ENCODE measurements at places on chromosomes 1 and 21. TPM values are rescaled to one million over a fixed set of nuclear protein-coding genes. Genes with fewer than 3 reads are reported as not detected.

Gene CACNA1E
- 0.25 TPM for total RNA-seq

Gene ANKRD35
- total RNA-seq, result 0.12 TPM

Gene TMEM240
- 2.6 TPM for total RNA-seq

Gene KRTAP19-1
- not detected for total RNA-seq

DNA sequence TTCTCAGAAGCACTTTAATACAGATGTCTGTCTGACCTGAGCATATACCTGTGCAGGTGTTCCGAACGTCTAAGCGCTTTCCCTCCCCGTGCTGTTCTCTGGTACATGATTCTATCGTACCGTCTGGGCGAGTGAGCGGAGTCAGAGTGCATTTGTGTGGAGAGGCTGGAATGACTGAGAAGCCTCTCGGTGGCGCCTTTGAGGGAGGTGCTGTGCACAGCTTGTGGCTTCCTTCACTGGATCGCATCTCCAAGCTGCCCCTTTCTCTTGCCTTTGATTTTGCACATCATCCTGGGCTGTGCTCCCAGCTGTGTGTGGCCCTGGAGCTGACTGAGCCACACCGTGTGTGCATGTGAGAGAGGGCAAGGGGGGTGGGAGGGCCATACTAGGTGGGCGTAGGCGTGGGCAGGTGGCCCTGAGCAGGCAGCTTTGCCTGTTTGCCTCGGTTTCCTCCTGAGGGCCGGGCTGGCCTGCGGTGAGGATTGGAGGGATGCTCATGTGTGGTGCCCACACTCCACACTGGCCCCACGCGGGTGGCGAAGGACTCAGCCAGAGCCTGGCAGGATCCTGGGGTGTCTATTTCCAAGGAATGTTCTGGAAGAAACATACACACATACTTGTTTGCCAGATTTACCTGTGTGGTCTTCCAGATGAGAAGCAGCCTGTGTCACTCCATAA is 105.3 kb downstream of the ADARB1 start:
- DNase-seq, result no peak

DNA sequence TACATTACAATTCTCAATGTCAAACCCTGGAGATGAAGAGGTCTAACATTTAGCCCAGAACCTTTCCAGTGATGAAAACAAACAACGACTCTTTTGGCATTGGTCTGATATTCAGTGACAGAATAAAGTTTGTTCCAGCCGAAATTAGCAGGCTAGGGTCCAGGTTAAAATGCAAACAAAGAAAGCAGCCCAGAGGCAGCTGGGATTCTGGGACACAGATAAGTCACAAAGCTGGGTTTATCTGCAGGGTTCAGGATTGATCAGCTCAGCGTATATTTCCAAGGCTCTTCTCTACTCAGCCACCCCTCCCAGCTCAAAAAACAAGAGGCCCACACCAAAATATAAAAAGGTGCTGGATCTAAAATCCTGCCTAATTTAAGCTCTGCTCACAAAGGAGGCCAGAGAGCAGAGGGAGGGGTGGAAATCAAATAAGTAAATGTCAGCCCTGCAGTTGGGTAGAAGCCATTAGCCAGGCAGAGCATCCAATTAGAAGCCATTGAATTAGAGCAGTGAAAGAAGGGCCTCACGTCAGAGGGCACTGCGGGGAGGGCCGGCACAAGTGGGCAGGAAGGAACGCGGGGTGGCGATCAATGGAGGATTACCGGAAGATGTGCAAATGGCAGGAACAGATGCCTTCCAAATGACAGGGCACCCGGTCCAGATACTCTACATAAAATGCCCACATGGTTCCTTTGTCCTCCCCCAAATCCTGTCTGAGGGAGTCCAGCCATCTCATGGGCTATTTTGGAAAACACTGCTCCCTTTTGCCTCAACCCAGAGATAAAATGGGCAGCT is 3.2 kb upstream of the KLHDC8A start:
- no peak for DNase-seq

- no peak for DNase-seq
Observed at GRCh38 chr1:17097147-17097546, 22.1 kb downstream of the PADI2 start.

GRCh38 chr21:46097336-46098293 is at the start of gene COL6A2:
Gene COL6A2, plus strand, starts transcription at chr21:46098112.
- DNase-seq, result peak; percentile 40

DNA sequence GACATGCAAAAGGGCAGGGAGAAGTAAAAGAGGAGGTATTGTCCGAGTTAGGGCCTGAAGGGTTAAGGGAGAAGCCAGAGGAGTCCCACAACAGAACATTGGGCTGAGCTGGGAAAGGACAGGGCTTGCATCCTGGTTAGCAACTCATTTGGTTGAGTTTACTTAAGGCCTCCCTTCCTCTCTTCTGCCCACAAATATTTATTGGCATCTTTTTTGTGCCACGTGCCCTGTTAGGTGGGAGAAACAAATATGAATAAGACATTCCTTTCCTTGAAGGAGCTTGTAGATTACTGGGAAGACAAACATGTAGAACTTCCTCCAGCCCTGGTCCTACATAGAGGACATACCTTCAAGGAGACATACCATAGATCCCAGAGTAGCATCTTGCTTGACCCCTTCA is 53.0 kb upstream of the PRELP start:
- no peak for DNase-seq

- DNase-seq, result no peak
Observed at GRCh38 chr1:235734335-235734734, 84.8 kb upstream of the GNG4 start.

- no peak for DNase-seq
Observed at GRCh38 chr1:113467991-113468390, 77.7 kb downstream of the MAGI3 start.

DNA sequence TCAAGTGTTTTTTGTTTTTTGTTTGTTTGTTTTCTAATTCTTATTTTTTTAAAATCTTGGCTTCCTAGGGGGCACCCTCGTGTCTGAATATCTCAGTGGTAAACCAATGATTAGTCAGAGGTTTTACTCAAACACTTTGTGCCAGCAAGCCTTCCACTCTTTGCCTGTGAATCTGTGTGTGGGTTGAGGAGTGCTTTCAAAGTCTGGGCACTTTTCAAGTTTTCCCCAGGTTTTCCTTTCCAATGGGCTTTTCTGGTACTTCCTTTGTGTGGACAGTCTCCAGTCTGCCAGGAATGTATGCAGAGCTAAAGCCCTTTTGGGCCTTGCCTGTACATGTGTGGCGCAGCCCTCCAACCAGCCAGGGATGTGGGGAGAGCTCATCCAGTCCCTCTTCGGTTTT is 9.7 kb upstream of the PPIE start:
- DNase-seq, result no peak

GRCh38 chr1:17215545-17215890 is 10.6 kb downstream of the PADI1 start:
- DNase-seq, result no peak

DNA sequence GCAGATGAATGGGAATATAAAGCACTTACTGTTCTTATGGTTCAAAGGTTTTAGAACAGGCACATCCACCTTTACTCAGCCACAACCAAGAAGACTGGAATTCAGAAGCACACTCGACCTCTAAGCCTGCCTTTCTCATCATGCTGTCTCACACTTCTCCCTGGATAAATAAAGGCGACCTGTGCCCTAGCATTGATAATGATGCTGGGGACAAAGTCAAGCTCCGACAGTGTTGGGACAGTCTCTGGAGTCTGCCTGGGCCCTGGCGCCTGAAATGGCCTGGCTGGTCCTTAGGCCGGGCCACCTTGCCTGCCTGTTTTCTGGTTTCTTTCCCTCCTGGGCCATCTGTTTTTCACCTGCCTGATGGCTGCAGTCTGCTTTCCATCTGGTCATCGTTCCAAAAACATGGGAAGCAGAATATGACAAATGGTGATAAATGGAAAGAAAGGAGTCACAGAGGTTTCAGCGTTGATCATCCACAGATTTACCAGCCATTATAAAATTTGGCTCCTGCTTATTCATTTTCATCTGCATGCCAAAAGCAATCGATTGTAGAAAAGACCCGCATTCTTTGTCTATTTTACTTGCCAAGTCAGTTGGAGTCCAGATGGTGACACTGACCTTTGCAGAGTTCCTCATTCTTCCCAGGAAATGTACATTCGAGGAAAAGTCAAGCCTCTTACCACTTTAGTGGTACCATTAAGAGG is 91.2 kb upstream of the KCNJ15 start:
- DNase-seq, result no peak

GRCh38 chr1:108691128-108691941 is 775 bp upstream of the PRPF38B start:
- DNase-seq, result no peak

DNA sequence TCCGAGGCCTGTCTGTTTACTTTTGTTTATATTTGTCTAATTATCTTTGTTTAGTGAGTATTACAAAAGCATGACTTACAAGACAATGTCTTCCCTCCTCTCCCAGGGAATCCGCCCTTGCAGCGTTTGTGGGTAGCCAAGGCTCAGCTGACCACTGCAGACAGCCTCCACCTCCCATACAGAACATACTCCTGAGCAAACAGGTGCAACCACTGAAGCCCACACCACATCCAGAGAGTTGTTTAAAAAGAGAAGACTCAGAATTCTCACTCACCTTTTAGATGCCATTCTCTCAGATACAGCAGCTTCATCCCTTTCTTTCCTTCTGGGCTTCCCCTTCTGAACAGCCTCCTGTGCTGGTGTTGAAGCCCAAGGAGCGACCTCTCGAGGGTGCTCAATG is 103.5 kb upstream of the TMPRSS2 start:
- DNase-seq, result peak; percentile 12

- peak; percentile 68 for DNase-seq
Observed at GRCh38 chr1:34781844-34782391, 904 bp downstream of the GJB3 start.

- no peak for DNase-seq
Observed at GRCh38 chr1:15952317-15953258, 23.3 kb downstream of the ZBTB17 start.

GRCh38 chr21:38089763-38090046 is 167.1 kb upstream of the KCNJ15 start:
- no peak for DNase-seq

- DNase-seq, result no peak
Observed at GRCh38 chr1:19377812-19378718, 65.9 kb downstream of the SLC66A1 start.

GRCh38 chr1:8107897-8108296 is 81.8 kb upstream of the ERRFI1 start:
- DNase-seq, result no peak

DNA sequence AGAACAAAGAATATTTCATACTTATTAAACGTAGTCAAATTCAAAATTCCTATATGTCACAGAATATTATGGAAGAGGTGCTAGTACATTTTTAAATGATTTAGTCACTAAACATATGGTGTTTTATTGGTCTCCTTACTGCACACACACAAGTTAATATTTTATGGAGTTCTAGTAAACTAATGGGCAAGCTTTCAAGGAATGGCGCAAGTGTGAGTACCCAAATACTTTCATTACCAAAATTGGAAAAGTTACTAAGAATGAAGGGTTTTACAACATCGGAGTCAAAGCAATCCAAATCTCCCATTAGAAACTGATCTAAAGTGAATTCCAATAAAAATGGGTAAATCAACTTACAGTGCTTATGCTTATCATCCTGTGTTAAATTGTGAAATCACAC is 921.9 kb downstream of the ADGRL2 start:
- no peak for DNase-seq

DNA sequence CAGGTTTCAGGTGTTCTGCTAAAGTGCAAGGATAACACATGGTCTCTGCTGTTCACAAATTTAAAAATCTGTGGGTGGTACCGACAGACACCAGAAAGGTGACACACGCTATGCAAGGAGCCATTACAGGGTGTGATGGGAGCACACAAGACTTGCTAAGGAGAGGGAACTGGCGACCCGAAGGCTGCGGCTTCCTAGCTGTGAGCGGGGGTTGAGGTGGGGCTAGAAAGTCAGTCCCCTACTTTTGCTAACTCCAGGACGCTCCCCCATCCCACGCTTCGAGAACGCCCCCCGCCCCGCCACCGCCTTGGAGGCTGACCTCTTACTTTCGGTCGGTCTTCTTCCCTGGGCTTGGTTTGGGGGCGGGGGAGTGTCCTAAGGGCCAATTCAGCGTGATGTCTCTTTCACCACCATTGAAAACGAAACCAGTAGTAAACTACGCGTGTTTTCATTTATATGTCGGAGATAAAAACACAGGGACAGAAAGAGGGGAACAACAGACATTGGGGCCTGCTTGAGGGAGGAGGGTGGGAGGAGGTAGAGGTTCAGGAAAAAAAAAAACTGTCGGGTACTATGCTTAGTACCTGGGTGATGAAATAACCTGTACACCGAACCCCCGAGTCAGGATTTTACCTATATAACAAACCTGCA is 1.1 kb downstream of the CKS1B start:
- DNase-seq, result peak; percentile 84

DNA sequence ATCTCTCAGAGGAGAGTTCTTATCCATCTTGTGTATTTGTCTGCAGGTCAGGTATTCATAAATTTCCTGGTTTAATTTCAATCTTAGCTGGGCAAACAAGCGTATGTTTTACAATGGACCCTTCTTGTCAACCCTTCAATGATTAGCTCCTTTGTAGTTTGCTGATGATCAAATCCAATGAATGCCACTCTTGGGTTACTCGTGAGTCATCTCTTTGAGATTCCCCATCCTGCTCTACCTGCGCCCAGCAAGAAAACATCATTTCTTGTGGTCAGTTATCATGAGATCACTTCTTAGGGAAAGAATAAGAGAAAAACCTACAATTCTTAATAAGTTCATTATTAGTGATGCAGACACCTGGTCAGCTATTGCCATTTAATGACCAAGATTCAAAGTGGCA is 572.3 kb upstream of the PKN2 start:
- DNase-seq, result no peak

- DNase-seq, result no peak
Observed at GRCh38 chr1:118101999-118102398, 83.0 kb downstream of the SPAG17 start.

GRCh38 chr1:10814312-10814711 is 17.9 kb upstream of the CASZ1 start:
- no peak for DNase-seq

- no peak for DNase-seq
Observed at GRCh38 chr1:230091473-230092231, 24.6 kb downstream of the GALNT2 start.

DNA sequence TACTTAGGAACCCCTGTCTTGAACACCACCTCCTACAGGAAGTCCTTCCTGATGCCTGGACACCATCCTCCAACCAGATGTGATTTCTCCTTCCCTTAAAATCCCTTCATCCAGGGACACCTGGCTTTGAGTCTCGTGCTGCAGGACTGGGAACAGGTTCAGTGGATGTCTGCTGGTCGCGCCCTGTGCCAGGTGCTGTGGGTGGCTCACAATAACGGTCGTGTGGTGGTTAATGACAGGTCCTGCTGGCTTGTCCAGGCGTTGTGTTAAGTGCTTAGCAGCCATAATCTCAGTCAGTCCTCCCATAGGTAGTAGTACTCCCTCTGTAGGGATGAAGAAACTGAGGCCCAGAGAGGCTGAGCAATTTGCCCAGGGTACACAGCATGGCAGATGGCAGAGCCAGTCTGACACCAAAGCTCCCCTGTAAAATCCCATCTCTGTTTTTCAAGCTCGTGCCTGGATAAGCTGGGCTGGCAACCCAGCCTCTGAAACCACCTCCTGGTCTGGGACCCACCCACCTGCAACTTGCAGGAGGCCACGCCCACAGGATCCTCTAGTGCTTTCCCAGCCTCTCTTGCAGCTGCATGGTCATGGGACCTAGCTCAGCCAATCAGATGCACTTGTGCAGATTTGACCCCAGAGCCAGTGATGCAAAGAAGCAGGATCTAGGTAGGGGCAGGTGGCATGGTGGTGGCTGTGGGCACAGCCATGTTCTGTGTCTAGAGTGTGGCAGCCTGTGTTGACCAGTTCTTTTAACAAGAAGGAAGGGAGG is 106.0 kb upstream of the IFFO2 start:
- DNase-seq, result no peak

Measured in left colon (tissue), 2 donors.